ENCODE measurements at places on chromosomes 6 and 20. TPM values are rescaled to one million over a fixed set of nuclear protein-coding genes. Genes with fewer than 3 reads are reported as not detected.
A peak's percentile ranks its signal among the peaks of the same experiment; 100 is the strongest.

DNA sequence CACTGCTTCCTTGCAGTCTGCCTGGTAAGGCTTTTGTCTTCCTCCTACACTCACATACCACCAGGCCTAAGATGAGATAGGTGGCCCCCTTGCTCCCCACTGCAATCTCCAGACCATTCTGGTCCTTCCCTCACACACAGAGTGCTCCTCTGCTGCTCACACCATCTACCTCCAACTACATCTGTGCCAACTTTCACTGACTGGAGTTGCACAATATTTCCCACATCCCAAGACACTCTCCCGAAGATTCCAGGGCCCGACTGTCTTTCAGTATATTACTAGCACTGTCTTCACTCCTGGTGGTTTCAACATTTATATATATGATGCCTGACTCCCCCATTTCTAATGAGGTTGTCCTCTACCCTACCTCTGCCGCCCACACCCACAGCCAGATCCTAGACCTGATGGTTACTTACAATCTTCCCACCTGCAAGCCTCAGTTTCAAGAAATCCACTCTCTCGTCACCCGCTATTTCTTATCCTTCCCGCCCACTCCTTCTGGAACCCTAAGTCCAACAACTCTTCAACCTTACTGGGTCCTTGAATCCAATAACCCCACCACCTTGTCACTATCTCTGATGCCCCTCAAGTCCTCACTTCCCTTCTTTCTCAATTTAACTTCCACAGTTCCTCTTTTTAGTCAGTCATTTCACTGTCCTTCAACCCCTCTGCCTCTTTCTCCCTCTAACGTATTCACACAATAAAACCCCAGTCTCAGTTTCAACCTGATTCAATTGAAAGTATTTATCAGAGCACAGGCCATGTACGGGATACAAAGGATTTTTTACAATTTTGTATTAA lies 21.6 kb downstream of the RALGAPA2 start:
- H3K4me1 ChIP-seq = peaks cover 5% of the 10 kb centered on the region
- no peak for DNase-seq
- H3K4me3 ChIP-seq = no peak overlapping the region
- no peak overlapping the region for H3K27ac ChIP-seq
- H3K36me3 ChIP-seq = no peaks in the 10 kb centered on the region
- no peaks in the 10 kb centered on the region for H3K27me3 ChIP-seq

DNA sequence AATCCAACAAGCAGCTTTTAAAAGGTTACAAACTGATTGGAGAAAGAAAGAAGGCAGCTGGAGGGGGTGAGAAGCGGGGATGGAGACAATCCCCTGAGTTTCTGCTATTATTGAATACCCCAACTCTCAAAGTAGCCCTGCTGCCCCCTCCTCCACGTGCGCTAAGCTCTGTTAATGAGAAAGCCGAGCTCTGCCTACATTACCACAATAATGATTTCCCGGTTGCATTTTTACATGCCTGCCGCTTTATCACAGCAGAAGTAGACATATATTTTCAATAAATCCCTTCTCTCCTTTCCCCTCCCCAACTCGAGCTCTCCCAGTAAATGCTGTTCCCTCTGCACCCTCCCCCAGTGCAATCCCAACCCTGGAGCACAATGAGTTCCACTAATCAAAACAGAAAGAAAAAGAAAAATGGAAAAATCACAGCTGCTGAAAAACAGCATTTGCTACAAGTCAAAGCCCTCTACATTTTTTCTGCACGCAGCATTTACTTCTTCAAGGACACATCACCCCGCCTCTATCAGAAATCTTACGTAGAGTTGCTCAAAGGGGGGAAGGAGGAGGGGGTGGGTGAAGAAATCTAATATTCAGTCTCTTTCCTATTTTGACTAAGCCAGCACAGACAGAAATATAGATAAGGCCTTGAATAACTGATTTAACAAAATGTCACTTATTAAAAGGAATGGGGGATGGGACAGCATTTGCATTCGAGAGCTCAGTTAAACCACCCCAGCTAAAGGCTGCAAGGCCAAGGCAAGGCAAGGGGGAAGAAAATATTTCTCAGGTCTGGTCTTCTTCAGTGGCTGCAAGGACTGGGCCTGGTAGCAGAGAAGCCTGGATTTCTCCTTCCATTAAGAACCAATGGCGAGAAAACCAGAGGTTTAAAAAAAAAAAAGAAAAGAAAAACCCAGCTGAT lies 10.7 kb downstream of the TRERF1 start:
- H3K4me1 ChIP-seq = peaks cover 16% of the 10 kb centered on the region
- H3K4me3 ChIP-seq = no peak overlapping the region
- DNase-seq = no peak

DNA sequence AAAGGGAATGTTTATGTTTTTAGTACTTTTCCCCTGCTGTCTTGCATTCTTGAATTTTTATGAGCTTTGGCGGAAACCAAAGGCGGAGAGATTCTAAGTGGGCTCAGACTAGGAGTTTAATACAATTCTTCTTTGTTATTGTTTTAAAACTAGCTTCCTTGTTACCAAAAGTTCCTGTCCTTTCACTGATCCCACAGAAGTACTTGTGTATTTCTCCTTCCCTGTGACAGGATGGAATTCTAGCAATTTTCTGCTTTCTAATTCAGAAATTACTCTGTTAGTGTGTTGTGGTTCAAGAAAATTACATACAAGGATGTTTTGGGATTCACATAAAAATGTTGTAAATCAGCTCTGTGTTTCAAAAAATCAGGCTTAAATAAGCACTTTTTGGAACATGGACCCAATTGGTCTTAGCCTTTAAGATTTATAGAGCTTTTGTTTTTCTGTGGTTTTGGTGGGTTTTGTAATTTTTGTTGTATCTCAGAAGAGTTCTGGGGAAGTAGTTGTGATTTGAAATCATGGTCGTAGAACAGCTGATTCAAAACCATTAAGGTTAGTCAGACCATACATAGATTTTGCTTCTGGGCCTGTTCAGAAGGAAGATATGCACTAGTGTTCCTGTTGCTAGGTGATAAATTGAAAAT lies 17.6 kb upstream of the CTAGE9 start:
- H3K4me3 ChIP-seq = no peak overlapping the region
- no peak for DNase-seq
- no peak overlapping the region for H3K27ac ChIP-seq
- H3K36me3 ChIP-seq = no peaks in the 10 kb centered on the region
- H3K27me3 ChIP-seq = no peaks in the 10 kb centered on the region

- H3K27me3 ChIP-seq = no peaks in the 10 kb centered on the region
- peaks cover 50% of the 10 kb centered on the region for H3K4me1 ChIP-seq
- peaks cover 2% of the 10 kb centered on the region for H3K36me3 ChIP-seq
- DNase-seq = no peak
- H3K4me3 ChIP-seq = no peak overlapping the region
Observed at GRCh38 chr6:37822851-37823682, 3.5 kb downstream of the ZFAND3 start.

DNA sequence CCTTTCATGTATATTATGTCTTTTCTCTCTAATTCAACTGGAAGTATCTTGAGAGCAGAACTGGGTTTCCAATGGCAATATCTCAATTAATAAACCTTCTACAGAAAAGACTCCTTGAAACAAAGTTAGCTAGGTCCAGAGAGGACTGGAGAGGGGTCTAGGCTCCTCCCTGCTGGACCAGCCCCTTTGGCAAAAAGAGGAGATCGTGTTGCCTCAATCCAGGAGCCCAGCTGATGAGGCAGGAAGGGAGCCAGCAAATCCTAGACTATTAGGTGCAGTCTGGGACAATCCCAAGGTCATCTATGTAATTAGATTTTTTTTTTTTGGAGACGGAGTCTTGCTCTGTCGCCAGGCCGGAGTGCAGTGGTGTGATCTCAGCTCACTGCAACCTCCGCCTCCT lies 21.9 kb downstream of the BCL2L1 start:
- H3K4me3 ChIP-seq = no peak overlapping the region
- no peak for DNase-seq
- peaks cover 50% of the 10 kb centered on the region for H3K4me1 ChIP-seq
- H3K36me3 ChIP-seq = peaks cover 37% of the 10 kb centered on the region

Gene FHL5
- not detected for total RNA-seq

GRCh38 chr6:1686117-1687098 lies 76.7 kb downstream of the FOXC1 start:
- no peak overlapping the region for H3K4me3 ChIP-seq
- H3K36me3 ChIP-seq = no peaks in the 10 kb centered on the region
- no peak for DNase-seq

GRCh38 chr20:13158369-13158768 lies 62.7 kb upstream of the ISM1 start:
- DNase-seq = no peak
- H3K27ac ChIP-seq = no peak overlapping the region
- no peaks in the 10 kb centered on the region for H3K4me1 ChIP-seq
- H3K4me3 ChIP-seq = no peak overlapping the region

Gene CST7
- 92.0 TPM for total RNA-seq

- H3K4me1 ChIP-seq = peaks cover 55% of the 10 kb centered on the region
- peak overlapping the region; percentile 93 for H3K4me3 ChIP-seq
- H3K27ac ChIP-seq = peak overlapping the region; percentile 82
- DNase-seq = no peak
- H3K36me3 ChIP-seq = peaks cover 44% of the 10 kb centered on the region
- no peaks in the 10 kb centered on the region for H3K27me3 ChIP-seq
Observed at GRCh38 chr6:31355583-31355948, 1.4 kb downstream of the HLA-B start.

Gene MICA
- 25.8 TPM for total RNA-seq

Gene CDH4
- total RNA-seq = 0.20 TPM

DNA sequence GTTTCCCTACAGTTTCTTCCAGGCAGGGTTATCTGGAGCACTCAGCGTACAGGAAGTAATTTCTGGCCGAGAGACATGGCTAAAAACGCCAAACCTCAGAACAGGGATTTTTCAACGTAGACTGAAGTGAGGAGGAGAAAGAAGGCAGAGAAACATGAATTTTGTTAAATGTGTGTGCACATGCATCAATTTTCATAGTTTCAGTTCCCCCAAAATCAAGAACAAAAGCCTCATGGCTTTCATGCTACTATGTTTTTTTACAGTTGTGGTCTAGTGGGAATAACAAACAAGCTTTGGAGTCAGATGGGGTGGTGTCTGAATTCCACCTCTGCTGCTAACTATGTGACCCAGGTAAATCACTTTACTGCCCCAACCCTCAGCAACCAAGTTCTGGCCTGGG lies 4.9 kb downstream of the TOMM34 start:
- peaks cover 40% of the 10 kb centered on the region for H3K4me1 ChIP-seq
- DNase-seq = no peak
- H3K27me3 ChIP-seq = no peaks in the 10 kb centered on the region
- peaks cover 36% of the 10 kb centered on the region for H3K36me3 ChIP-seq

- no peak for DNase-seq
- no peaks in the 10 kb centered on the region for H3K4me1 ChIP-seq
- no peaks in the 10 kb centered on the region for H3K36me3 ChIP-seq
Observed at GRCh38 chr6:71513036-71513435, 224.4 kb downstream of the OGFRL1 start.

GRCh38 chr6:95489185-95489863 lies 88.0 kb upstream of the MANEA start:
- no peak overlapping the region for H3K27ac ChIP-seq
- H3K4me1 ChIP-seq = peaks cover 1% of the 10 kb centered on the region
- no peaks in the 10 kb centered on the region for H3K36me3 ChIP-seq
- H3K4me3 ChIP-seq = no peak overlapping the region
- no peak for DNase-seq

Gene FAM83C
- total RNA-seq = not detected

Gene CRISP2
- not detected for total RNA-seq

GRCh38 chr6:41239467-41240159 lies 11.5 kb downstream of the TREML4 start:
- H3K4me3 ChIP-seq = no peak overlapping the region
- peaks cover 2% of the 10 kb centered on the region for H3K36me3 ChIP-seq
- no peak overlapping the region for H3K27ac ChIP-seq
- peaks cover 4% of the 10 kb centered on the region for H3K4me1 ChIP-seq

Gene PAK5
- not detected for total RNA-seq

DNA sequence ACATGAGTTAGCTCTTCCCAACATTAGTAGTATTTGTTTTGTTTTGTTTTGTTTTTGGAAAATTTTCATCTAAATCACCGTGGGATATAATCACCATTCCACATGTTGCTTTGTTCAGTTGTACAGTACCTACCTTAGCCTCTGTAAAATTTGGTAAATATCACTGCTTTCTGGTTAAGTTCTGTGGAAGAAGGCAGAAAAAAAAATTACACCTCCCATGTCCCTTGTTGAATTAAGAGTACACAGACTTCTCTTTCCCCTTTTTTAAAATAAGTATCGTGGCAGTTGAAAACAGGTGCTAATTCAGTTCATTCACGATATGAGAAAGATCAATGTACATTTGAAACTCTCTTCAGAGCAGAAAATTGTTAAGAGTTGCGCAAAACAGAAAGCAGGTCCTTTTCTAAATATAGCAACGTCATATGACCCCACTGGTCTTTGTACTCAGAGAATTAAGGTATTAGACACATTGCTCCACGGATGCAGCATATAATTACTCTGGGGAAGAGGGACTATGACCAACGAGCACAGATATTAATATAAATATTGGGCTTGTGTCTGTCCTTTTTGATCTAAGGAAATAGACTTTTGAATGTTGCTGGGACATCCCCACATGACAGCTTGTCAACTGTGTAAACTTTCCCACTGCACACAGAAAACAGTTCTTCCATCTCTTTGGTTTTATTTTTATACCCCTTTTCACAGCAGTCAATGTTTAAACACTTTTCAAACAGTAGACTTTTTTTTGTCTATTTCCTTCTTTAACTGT lies 58.6 kb upstream of the ZNF217 start:
- no peaks in the 10 kb centered on the region for H3K36me3 ChIP-seq
- peaks cover 39% of the 10 kb centered on the region for H3K4me1 ChIP-seq
- H3K27me3 ChIP-seq = no peaks in the 10 kb centered on the region
- peak overlapping the region; percentile 98 for H3K27ac ChIP-seq
- no peak for DNase-seq

- no peak for DNase-seq
- no peaks in the 10 kb centered on the region for H3K4me1 ChIP-seq
- H3K27ac ChIP-seq = no peak overlapping the region
- no peaks in the 10 kb centered on the region for H3K27me3 ChIP-seq
- no peak overlapping the region for H3K4me3 ChIP-seq
- no peaks in the 10 kb centered on the region for H3K36me3 ChIP-seq
Observed at GRCh38 chr20:10987651-10988383, 314.0 kb upstream of the JAG1 start.
